Cortex of kidney (tissue), 1 donor: ENCODE measurements at places on chromosomes 4 and X.

DNA sequence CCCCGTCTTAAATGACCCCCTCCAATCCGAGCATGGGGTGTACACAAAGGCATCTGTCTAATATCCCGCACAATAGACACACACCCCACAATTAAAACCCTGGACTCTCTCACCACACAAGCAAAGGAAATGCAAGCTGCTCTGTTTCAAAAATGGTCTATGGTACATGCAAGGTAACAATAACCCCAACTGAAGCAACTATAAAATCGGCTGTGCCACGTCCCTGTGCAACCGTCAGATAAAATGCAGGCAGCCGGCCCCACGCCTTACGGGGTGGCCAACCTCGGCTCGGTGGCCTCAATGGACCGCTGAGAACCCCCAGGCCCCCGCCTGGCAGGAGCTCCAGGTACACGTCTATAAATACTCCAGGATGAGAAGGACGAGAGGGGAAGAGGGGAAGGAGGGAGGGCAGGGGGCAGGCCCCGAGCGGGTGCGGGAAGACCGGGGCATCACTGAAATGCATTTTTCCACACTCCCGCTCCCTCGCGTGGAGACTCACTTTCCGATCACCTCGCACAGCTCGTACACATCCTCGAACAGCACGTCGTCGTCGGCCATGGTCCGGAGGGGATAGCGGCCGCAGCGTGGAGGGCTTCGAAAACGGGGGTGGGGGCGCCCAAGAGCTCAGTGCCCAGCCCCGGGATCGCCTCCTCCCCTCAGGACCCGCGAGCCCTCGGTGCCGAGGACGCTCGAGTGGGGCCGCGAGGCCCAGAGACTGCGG lies 763 bp downstream of the CASK start:
- no peak for DNase-seq

GRCh38 chrX:1391370-1391706 lies 575 bp downstream of the SLC25A6 start:
- DNase-seq = no peak

- no peak for DNase-seq
Measured at GRCh38 chr4:54231419-54231767, 2.3 kb downstream of the PDGFRA start.

- DNase-seq = no peak
Measured at GRCh38 chr4:76634220-76634619, 199.2 kb downstream of the SHROOM3 start.

GRCh38 chr4:132605551-132605950 lies 543.5 kb upstream of the PCDH10 start:
- DNase-seq = no peak

DNA sequence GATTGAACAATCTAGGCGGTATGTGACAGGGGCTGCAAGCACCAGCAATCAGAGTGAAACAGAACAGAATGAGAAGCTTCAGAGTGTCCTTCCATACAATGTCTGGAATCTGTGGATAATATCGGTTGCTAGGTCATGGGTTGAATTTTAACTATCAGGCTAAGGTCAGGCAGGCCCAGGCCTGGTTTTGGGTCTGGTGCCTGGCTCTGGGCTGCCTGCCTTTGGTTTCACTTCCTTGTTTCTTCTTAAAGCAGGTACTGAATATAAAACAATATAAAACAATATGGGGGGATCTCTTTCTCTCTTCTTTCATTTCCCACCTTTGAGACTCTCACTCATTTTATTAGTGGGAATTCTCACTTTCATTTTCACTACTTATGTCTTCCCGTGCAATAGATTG lies 962.0 kb downstream of the CCSER1 start:
- DNase-seq = no peak

- DNase-seq = no peak
Measured at GRCh38 chr4:66769441-66769840, 775.9 kb downstream of the CENPC start.
